ENCODE measurements at places on chromosomes 5 and 9.

DNA sequence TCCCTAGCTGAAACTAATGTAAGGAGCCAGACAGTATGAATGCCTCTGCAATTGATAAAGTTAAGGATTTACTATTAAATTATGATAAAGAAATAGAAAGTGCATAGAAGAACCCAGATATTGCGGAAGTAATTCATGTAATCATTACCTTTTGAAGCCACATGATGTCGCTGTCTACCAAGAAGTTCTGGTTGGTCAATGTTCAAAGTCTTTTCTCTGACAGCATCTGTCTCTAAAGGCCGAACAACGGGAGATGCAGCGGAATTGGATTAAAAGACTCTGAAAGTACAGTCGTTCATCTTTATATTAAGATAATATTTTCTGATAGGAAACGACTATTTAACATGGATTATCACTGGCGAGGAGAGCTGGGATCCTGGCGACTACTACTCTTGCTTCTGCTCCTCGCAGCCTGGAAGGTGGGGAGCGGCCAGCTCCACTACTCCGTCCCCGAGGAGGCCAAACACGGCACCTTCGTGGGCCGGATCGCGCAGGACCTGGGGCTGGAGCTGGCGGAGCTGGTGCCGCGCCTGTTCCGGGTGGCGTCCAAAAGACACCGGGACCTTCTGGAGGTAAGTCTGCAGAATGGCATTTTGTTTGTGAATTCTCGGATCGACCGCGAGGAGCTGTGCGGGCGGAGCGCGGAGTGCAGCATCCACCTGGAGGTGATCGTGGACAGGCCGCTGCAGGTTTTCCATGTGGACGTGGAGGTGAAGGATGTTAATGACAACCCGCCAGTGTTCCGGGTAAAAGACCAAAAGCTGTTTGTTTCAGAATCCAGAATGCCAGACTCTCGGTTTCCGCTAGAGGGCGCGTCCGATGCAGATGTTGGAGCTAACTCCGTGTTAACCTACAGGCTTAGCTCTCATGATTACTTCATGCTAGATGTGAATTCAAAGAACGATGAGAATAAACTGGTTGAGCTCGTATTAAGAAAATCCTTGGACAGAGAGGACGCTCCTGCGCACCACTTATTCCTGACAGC lies at the start of gene PCDHA8:
PCDHA8 (plus strand) TSS at position 210 of the 985 bp plus-strand sequence; CDS start at position 345, 135 bp downstream.
- DNase-seq: no peak

GRCh38 chr9:134923466-134923865 lies 5.8 kb upstream of the FCN1 start:
- no peak for DNase-seq

DNA sequence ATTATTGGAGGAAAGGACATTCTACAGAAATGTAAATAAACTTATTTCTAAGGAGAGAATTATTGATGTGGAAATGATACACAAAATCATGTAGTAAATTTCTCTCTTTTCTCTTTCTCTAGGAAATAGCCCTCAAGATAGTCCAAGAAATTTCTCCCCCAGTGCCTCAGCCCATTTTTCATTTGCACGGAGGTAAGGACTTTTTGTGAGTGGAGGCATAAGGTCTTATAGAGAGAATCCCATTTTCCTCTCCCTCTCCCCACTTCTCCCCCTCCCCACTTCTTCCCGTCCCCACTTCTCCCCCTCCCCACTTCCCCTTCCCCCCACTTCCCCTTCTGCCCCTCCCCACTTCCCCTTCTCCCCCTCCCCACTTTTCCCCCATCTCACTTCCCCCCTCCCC lies 106.6 kb downstream of the CD180 start:
- no peak for DNase-seq

- DNase-seq: no peak
These were observed 239.7 kb downstream of the MEF2C start for GRCh38 chr5:88643315-88643714.

GRCh38 chr5:139638736-139639618 lies 9.2 kb upstream of the CXXC5 start:
- no peak for DNase-seq

Data from stimulated activated CD8-positive, alpha-beta memory T cell treated with anti-CD3 and anti-CD28 coated beads, Interleukin-15, amount 100 ng/mL, for 48 hours (primary cell).